Hematopoietic multipotent progenitor cell treated with erythropoietin and hydrocortisone succinate and interleukin-3 and kit ligand, for 17 days (in vitro differentiated cells): ENCODE measurements at places on chromosomes 7 and 10.

DNA sequence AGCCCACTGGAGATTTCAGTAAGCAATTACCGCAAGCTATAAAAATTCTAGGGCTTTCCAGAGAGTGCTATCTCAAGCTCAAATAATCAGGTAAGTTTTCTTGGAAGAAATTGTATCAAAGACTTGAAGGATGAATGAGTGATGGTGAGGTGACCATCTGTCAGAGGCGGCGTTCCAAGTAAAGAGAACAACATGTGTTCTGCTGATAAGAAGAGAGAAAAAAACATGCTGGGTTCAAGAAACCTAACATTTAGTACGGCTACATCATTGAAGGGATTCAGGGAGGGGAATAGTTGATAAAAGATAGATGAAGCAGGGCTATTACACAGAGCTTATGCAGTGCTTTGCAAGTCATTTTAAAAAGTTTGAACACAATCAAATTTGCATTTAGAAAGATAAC, 100.7 kb downstream of the GNAI1 start:
- no peak for DNase-seq

GRCh38 chr7:99170730-99171074, 26.8 kb upstream of the SMURF1 start:
- DNase-seq = no peak

DNA sequence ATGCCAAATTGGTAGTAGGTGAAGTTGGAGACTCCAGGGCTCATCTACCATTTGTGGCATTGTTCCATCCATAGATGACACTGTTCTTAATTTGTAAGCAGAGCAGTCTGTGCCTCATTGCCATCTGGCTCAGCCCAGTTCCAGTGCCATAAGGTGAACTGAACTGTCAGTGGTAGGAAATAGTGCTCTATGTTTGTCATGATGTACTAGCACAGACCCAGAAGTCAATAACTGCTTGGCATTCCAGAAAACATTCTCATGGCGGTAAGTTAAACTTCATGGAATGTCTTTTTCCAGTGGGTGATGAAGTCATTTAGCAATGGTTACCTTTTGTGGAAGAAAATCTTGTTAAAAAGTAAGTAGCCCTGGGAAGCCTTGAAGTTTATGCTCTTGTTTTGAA, 302.7 kb downstream of the SUGCT start:
- no peak for DNase-seq

DNA sequence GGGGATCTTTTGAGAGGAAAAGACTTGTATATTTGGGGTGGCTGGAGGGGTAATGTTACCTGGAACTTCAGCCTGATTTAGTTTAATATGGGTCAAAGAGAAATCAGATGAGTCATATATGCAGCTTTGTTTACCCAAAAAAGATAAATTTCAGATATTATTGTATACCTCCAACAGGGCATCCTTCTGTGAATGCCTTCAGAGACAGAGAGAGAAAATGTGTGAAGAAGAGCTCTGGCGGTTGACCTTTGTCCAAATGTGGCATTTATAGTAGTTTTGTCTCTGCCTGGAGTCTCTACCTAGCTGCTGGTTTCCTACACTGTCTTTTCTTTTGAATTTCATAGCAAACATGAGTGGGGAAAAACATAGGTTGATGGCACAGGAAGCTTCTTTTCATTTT, 21.6 kb downstream of the LRMDA start:
- no peak for DNase-seq

DNA sequence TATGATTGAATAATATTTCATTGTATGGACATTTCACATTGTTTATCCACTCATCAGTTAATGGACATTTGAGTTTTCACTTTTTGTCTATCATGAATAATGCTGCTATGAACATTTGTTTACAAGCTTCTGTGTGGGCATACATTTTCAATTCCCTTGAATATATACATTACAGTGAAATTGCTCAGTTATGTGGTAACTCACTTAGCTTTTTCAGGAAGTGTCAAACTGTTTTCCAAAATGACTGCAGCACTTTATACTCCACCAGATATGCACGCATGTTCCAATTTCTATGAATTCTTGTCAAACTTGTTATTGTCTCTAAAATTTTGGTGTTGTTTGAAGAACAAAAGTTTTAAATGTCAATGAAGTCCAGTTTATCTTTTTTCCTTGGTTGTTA, 401.2 kb downstream of the THSD7A start:
- DNase-seq = no peak

DNA sequence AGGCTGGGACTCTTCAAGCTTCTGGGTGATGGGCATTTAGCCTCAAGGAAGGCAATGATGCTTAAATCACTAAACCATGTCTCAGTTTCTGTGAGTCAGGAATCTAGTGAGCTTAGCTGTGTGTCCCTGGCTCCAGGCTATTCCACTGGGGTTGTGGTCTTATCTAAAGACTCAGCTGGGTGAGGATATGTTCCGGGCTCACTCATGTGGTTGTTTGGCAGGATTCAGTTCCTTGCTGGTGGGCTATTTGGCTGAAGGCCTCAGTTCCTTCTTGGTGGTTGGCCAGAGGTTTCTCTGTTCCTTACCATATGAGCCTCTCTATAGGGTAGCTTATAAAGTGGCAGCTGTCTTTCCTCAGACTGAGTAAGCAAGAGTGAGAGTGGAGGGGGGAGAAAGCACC, 12.0 kb downstream of the EVX1 start:
- no peak for DNase-seq

DNA sequence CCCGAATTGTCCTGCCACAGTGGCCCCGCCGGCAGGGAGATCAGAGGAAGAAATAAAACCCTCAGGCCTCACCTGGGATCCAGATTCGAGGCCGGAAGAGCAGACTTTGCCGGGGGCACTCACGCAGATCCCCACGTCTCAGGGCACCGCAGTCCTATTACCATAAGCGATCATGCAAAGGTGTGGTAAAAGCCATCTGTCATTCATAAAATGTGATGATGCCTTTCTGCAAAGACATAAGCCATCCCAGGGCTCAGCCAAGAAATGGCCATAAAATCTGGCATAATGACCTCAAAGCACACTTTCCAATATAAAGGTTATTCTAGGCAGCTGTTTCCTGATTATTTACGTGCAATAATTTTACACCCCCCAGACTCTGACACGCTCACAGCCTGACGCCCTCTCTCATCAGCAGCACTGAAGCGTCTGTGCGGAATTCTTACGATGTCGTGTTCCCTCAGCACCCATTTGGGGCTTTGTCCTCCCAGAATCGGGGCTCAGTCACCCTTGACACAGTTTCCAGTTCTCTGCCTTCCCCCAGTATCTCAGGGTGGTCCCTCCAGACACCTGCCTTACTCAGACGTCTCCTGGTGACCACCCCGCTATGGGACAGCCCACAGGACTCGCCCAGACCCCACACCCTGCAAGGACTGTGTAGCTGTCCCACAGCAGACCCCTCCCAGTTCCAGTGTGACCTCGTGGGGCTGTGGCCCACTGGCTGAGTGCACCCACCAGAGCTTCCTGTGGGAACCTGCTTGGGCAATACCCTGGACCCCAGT, 74.3 kb upstream of the FAM20C start:
- DNase-seq = no peak

DNA sequence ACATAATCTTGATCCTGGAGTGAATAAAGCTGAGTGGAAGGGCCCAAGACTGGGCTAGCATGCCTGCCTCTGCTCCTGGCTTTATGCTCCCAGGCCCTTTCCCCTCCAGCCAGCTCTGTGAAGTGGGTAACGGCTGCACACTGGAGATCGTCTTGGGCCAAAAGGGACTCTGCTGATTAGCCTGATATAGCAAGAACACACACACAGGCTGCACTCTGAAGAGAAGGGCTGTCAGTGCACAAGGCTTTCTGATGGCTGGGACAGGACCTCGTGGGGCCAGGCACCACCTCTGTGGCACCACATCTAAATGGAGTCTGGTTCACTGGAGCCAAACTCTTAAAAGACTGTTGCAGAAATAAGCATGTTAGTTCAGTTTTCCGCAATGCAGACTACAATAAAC, 161.4 kb downstream of the NEURL1 start:
- DNase-seq = no peak

DNA sequence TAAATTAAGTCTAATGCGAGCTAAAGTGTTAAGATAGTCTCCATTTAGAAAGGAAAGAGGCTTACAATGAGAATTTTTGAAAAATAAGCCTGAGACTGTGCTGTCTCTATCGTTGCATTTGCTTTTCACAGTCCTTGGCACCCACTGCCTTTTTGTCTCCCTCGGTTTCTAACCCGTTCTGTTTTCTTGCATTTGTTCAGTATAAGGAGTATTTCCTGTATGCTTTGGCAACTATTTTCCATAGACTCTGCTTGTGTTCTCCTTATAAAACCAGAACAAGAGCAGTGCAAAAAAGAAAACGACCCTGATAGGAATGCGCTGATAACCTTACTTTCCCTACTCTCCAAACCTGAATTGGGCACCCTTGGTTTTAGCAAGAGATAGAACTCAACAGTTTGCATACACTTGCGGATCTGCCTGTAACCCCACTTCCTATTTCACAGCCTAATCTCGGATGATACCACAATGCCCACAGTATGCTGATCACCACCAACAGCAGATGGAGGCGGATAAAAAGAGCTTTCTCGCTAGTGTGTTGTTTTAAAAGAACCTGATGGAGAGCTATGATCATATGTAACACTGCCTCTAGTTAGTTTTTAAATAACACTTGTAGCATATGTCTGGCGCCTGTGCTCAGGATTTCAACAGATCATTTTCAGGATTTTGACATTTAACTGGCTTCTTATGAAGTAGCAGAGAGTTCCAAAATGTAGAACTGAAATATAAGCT, 1.6 kb upstream of the ARHGAP12 start:
- DNase-seq = peak; percentile 19

DNA sequence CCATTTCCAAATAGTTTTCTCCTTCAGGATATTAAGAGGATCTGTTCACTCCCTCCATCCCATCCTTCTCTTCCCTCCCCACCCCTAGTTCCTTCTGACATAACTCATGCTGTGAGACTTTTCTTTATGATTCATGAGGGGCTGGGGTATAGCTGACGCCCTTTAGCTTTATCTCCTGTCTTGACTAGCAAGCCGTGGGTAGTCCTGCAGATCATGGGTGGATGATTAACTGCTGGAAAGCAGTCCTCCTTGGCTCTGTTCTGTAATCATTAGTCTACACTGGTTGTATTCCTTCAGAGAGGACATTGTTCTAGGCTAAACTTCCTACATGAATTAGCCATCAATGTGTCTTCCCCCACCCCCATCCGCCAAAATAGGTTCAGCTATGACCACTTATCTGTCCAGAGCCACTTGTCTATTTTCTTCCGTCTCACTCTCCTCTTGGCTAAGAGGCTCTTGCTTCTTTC, 135.4 kb downstream of the LRRC4 start:
- no peak for DNase-seq

DNA sequence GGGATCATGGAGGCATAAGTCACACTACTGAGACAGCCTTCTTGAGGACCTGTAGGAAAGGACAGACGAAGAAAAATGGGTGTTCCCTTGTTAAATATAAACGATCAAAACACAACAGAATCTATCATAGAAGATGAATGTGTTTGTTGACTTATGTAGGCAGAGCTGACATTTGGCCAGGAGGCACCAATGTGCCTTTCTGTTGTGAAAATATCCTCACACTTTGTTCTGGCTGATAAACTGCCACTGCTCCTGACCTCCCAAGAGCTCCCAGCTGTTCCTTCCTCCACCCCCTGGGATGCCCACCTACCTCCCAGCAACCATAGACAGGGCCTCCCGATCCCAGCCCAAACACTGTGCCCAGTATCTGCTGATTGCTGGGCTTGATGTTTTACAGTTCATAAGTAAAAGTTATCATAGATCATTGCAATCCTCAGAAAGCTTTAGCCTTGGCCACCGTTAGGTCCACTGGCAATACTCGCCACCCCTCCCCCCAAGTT, 116.6 kb downstream of the CTTNBP2 start:
- DNase-seq = no peak

DNA sequence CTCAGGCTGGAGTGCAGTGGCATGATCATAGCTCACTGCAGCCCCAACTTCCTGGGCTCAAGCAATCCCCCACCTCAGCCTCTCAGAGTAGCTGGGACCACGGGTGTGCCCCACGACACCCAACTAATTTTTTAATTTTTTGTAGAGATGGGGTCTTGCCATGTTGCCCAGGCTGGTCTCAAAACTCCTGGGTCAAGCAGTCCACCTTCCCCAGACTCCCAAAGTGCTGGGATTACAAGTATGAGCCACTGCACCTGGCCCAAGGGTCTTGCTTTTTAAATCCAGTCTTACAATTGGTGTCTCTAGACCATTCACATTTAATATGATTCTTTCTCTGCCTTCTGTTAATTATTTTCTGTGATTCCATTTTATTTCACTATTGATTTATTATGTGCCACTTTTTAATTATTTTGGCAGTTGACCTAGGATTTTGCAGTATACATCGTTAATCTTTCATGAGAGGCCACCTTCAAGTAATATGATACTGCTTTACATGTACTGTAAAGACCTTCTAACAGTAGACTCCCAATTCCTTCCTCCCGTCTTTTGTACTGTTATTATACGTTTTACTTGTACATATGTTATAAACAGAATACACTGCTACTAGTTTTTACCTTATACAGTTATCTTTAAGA, 18.7 kb downstream of the MMP21 start:
- DNase-seq = no peak

DNA sequence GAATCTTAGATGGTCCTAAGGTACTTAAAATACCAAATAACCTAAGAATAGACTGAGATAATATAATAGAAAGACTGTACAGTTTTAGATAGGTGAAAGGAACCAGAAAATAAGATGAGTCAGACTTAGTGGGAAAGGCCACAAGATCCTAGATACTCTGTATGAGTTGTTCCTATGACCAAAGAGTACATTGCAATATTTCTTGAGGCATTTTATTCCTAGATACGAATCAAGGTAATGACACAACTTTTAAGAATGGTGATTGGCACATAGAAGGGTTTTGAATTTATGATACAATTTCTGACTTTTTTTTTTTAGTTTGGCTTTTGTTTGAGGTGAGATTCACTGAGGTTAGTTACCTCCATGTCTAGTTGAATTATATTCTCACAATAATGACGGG, 30.2 kb downstream of the MGAM start:
- DNase-seq = no peak

DNA sequence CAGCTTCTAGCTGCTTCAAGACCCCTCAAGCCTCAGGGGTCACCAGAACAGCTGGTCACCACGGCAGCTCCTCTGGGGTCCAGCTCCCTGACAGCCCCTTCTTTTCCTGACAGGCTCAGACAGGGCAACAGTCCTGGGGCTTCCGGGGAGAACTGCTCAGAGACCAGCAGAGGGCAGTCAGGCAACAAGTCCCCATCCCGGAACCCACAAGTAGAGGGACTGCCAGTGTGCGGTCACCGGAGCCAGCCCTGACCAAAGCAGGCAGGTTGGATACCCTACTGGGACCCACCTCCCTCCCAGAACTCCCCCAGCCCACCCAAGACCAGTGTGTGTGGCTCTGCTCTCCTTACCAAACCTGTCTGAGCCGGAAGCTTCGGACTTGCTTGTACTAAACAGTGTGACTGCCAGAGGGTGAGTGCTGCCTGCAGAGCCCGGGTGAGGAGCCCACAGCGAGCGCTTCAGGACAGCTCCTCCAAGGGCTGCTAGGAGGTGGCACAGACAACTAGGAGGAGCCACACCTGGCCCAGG, 40.3 kb downstream of the YKT6 start:
- peak; percentile 41 for DNase-seq
